ENCODE measurements at places on chromosomes 13 and 19. TPM values are rescaled to one million over a fixed set of nuclear protein-coding genes. Genes with fewer than 3 reads are reported as not detected.

DNA sequence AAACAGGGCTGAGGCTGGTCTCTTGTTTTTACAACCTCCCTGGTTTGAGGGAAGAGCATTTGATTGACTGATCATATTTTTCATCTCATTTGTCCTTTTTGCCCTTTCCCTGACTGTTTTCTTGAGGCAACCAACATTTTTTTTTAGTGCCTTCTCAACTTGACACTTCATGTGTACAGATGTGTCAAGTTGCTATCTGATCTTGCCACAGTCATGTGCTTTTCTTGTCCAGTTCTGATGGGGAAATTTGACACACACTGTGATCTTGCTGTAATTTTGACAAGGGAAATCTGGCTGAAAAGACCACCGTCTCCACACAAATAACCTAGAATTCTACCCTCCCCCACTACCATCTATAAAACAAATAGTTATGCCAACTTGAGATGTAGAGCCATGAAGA is 329.6 kb downstream of the KCTD12 start:
- DNase-seq = no peak

DNA sequence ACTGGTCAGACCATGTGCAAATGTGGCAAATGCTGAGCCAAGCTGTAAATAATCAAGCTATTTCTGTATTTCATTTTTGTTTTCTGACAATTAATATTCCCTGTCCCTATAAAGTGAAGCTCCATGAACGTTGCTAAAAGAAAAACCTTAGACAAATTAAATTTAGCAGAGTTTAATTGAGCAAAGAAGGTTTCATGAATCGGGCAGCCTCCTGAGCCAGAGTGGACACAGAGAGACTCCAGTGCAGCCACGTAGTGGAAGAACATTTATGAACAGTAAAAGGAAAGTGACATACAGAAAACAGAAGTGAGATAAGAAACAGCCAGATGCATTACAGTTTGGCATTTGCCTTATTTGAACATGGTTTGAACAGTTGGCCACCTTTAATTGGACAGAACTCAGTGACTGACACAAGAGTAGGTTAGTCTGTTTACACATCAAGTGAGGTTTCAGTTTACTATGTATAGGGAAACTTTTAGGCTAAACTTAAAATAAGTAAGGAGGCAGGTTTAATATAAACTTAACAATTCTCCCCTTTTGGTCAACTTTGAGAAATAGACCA is 69.7 kb downstream of the UFM1 start:
- no peak for DNase-seq

GRCh38 chr13:43879755-43880181 is at the start of gene LACC1:
LACC1 (plus strand) TSS chr13:43879904; CDS start chr13:43880986, 1,082 bp downstream.
- DNase-seq = peak; percentile 93

DNA sequence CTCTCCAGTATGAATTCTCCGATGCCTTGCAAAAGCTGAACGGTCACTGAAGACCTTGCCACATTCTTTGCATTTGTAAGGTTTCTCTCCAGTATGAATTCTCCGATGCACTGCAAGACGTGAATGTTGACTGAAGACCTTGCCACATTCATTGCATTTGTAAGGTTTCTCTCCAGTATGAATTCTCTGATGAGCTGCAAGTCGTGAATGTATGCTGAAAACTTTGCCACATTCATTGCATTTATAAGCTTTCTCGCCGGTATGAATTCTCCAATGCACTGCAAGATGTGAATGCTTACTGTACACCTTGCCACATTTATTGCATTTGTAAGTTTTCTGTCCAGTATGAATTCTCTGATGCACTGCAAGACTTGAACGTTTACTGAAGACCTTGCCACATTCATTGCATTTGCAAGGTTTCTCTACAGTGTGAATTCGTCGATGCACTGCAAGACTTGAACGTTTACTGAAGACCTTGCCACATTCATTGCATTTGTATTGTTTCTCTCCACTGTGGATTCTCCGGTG is 20.0 kb upstream of the ZNF841 start:
- no peak for DNase-seq

The TNFSF13B gene
- polyA plus RNA-seq = 7.7 TPM

The IRS2 gene
- polyA plus RNA-seq = 2.0 TPM

GRCh38 chr19:34808566-34808965 is 35.6 kb upstream of the ZNF599 start:
- DNase-seq = no peak

GRCh38 chr19:2113439-2114211 is 16.9 kb downstream of the IZUMO4 start:
- no peak for DNase-seq

The POU2F2 gene
- 48.5 TPM for polyA plus RNA-seq

DNA sequence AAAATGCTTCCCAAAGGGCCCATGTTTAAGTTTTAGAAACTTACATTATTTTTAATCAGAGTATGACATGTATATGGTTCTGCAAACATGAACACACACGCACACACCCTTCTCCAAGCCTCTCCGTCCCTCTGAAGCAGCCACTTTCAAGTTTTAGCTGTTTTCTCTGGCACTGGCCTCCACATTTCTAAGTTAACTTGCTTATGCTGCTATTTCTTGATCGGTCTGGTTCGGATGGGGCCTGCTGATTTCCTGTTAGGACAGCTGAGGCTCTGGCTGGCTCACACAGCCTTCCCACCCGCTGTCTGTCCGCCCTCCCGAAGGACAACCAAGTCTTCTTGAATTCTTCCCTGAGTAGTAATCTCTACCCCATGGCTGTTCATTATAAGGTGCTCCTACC is 4.4 kb downstream of the SPC24 start:
- no peak for DNase-seq

- no peak for DNase-seq
Measured at GRCh38 chr13:82847595-82847994, 1034.7 kb downstream of the SLITRK1 start.

- peak; percentile 47 for DNase-seq
Measured at GRCh38 chr19:30073152-30074000, 131.3 kb downstream of the URI1 start.

GRCh38 chr19:13091400-13092157 is 11.1 kb downstream of the LYL1 start:
- no peak for DNase-seq

DNA sequence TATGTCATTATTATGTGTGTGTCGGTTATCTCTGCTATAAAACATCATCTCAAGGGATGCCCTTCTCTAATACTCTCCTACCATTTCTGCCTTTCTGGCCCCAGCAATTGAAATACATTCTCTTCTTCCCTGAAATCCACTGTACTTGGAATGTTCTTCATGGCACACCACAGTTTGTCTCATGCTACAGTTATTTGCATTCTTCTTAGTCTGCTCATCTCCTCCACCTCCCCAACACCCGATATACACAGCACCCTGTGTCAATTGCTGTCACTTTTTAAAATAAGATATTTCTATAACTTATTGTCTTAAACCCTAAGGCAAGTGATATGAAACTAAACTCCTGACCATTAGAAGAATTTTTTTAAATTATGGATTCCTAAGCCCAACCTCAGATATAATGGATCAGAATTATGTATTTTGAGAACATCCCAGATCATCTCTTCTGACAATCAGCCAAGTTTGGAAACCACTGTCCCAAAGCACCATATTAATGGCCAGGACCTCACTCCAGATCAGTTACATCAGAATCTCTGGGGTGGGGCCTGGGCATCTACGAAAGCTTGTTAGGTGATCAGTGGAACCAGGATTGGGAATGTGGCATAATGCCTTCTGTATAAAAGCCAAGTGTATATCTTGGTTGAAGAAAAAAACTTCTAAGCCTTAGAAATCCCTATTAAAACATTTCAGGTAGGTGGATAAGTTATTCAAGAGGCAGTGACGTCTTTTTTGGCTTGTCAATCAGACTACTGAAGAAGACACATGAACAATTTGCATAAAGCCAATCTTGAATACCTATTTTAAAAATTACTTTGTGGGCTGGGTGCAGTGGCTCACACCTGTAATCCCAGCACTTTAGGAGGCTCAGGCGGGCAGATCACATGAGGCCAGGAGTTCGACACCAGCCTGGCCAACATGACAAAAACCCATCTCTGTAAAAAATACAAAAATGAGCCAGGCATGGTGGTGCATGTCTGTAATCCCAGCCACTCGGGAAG is 30.0 kb upstream of the KBTBD7 start:
- DNase-seq = no peak

DNA sequence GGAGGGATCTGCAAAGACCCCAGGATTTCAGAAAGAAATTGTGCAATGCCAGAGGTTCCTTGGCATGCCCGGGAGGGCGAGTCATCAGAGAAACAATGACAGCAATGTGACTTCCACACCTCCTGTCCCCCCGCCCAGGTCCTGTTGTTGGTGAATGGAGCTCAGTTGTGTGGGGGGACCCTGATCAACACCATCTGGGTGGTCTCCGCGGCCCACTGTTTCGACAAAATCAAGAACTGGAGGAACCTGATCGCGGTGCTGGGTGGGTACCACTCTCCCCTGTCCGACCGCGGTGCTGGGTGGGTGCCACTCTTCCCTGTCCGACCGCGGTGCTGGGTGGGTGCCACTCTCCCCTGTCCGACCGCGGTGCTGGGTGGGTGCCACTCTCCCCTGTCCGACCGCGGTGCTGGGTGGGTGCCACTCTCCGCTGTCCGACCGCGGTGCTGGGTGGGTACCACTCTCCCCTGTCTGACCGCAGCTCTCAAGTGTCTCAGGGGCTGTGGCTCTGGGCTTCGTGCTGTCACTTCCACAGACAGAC is 5.2 kb upstream of the F10 start:
- peak; percentile 51 for DNase-seq

The IFNL3 gene
- polyA plus RNA-seq = not detected

DNA sequence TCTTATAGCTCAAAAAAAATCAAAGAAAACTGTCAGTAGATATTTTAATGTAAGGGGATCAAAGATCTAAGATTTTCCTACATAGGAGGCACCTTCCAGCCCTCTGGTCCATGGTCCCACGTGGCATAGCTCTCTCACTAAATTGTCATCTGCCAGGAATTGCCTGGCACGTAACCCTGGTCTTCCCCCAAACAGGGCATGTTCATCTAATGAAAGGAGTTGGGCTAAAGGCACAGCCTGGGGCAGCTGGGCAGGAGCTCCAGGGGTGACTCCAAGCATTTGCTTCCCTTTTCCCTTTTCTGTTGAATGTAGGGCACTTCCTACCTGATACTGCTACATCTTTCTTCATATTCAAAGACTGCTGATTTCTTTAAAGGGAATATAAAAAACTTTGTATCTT is 148.7 kb downstream of the COL4A1 start:
- DNase-seq = no peak

- no peak for DNase-seq
Measured at GRCh38 chr13:77579959-77580358, 44.5 kb downstream of the SCEL start.

The PLA2G4C gene
- 51.5 TPM for polyA plus RNA-seq

GRCh38 chr13:85806553-85807175 is 7.4 kb upstream of the SLITRK6 start:
- DNase-seq = no peak

GRCh38 chr13:40706439-40706838 is 40.0 kb upstream of the FOXO1 start:
- no peak for DNase-seq

DNA sequence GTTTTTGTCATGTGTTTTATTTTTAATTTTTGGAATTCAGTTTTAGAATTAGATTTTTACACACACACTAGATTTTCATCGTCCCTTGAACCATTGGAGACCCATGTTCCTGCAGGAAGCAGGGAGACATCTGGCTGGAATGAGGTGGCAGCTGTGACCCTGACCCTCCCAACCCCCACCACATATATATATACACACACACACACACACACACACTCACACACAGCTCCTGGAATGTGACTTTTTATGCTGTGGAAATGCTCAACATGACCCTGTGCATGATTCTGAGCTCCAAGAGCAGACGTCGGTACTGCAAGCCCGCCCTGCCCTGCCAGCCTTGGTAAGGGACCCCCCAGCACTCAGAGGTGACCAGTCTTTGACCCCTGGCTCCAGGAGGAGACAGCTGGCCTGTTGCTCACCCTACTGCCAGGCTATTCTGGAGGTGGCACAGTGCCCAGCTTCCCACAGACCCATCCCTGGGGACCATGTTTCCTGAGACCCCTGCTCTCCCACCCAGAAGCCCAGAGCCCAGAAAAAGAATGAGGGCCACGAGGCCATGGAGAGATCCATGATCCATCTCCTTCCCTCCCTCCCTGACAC is 103.2 kb upstream of the VSTM2B start:
- no peak for DNase-seq

DNA sequence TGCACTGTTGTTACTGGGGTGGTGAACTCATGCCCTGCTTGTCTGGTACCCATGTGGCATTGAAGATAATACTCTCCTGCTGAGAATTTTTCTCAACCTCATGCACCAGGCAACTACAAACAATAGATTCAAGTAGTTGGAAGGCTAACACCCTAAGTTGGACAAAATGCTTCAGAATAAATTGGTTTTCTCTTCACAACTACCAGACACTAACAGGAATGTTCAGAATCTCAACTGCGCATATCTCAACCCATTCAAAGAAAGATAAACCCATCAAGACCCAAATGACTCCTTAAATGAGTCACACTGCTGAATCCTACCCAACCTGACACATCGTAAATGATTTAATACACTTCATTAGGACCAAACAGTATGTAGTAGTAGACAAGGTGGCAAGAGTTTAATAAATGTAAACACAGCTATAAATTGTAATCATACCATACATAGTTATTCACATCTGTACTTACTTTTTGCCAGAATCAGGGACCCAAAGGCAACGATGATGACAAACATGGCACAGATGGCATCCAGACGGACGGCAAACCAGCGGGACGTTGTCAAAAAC is 227.4 kb downstream of the ABCC4 start:
- DNase-seq = no peak

DNA sequence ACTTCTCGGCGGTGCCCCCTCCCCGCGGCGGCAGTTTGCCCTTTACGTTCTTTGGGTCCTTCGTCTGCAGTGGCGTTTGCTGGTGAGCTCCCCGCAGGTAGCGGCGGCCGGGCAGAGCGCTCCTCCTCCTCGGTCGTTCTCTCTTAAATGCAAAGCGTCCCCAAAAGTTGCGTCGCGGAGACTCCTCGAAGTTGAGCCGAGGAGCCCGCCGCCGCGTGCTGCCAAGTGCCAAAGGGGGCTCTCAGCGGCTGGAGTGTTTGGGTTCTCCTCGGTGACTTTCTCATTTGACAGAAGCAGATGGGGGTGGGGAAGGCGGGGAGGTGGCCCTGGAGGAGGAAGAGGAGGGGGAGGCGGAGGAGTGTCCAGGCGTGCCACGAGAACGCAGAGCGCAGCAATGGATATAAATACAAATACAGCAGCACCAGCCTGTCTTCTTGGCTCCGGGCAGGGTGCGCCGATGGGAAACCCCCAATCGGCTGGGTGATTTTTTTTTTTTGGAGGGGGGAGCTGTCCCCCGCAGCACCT is at the start of gene SOX21:
Gene SOX21 (minus strand): TSS at position 259 of the 525 bp plus-strand sequence. CDS start 496 bp downstream, outside the sequence.
- no peak for DNase-seq

DNA sequence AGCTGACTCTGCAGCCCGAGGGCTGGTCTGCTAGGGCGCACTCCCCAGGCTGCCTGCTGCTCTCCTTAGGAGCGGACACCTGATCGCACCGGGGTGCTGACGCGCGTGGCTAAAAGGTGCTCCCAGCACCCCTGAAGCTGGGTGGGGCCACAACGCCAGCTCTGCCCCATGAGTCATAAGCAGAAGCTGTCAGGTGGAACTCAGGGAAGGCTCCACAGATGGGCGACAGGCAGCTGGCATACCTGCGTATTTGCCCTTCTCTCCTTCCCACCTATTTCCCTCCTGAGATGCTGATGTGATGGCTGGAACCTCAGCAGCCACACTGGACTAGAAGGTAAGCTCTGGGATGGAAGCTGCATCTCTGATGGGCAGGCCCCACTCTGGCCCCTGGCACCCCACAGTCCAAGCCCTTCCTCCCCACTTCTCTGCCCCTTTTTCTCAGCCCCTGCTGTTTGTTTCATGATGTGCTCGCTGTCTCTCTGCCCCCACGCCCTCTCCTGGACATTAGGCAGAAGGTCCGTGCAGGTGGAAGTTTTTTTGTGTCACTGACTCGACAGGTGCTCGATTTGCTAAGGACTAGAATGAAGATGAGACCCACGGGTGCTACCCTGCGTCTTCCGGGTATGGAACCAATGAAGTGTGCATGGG is 30.3 kb upstream of the CACTIN start:
- no peak for DNase-seq

The IRGC gene
- polyA plus RNA-seq = not detected
